ENCODE measurements at places on chromosomes 11 and 22. TPM values are rescaled to one million over a fixed set of nuclear protein-coding genes. Genes with fewer than 3 reads are reported as not detected.
A peak's percentile ranks its signal among the peaks of the same experiment; 100 is the strongest.

Gene MYO18B
- total RNA-seq = 0.31 TPM

GRCh38 chr22:23084453-23085350 is 14.4 kb downstream of the GNAZ start:
- no peak for DNase-seq

DNA sequence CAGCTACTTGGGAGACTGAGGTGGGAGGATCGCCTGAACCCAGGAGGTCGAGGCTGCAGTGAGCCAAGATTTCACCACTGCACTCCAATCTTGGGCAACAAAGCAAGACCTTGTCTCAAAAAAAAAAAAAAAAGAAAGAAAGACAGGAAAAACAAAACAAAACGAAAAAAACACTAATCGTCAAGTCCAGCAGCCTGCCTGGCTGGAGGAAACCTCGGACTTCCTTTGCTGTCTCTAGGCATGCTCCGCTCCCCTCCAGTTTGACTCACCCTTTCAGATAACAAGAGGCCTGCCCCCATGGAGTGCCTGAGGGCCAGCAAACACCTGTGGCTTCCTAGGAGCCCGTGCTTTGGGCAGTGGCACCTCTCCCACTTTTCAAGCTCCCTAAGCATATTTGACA is 28.8 kb upstream of the CHKA start:
- no peak for DNase-seq

Gene PPP2R1B
- total RNA-seq = 17.9 TPM

Gene GNAZ
- 192 TPM for total RNA-seq

DNA sequence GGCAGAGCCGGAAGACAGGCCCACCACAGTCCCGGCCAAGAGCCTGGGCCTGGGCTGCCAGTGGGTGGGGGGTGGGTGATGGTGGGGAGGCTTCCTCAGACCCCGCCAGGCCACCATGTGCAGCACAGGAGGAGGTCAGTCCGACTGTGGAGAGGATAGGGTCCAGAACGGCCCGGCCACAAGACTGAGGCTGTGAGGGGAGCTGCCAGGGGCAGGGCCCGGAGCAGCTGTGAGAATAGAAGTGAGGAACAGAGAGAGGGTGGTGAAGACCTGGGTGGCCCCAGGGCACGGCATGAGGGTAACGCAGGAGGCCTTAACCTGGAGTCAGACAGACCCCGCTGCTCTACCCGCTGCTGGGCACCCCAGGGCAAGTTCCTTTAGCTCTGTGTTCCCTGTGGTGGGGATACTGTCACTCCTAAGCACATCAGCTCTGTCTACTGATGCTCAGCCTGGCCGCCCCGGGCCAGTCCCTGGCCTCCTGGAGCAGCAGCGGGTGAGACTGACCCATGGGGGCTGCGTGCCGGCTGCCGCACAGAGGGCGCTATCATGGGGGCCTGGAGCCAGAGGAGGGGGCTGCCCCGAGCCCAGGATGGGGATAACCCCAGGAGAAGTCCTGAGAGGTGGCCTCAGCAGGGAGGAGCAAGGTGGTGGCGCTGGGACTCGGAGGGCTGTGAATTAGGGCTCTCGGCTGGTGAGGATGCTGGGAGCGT is 1.7 kb downstream of the FERMT3 start:
- DNase-seq = no peak

GRCh38 chr22:40499209-40499623 is 128.8 kb downstream of the SGSM3 start:
- DNase-seq = no peak

GRCh38 chr22:26476705-26477340 is 6.8 kb downstream of the HPS4 start:
- no peak for DNase-seq

DNA sequence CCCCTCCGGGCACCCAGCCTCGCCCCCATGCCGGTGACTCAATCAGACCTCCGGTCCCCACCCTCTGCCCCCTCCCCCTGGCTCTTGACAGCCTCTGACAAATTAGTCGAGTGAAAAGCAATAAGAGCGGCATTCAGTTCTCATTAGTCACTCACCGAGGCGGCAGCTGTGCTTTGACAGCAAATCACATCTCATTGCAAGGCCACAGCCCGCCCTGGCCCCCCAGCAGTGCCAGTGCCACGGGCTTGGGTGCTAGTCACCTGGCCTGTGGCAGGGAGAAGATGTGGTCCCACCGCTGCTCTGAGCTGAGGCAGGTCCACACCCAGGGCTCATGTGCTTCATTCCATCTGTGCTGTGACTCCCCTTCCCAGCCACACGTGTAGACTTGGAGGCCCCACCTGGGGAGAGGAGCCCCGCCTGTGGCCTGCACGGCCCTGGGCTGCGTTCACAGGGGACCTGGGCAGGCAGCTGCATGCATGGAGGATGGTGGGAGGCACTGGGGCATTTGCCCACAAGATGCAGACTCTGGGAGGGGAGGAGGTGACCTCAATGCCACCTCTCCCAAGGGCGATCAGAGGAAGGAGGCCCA is 7.4 kb upstream of the TH start:
- no peak for DNase-seq

Gene KCTD14
- 0.78 TPM for total RNA-seq

GRCh38 chr11:9574622-9575259 is 1.3 kb downstream of the WEE1 start:
- DNase-seq = no peak

DNA sequence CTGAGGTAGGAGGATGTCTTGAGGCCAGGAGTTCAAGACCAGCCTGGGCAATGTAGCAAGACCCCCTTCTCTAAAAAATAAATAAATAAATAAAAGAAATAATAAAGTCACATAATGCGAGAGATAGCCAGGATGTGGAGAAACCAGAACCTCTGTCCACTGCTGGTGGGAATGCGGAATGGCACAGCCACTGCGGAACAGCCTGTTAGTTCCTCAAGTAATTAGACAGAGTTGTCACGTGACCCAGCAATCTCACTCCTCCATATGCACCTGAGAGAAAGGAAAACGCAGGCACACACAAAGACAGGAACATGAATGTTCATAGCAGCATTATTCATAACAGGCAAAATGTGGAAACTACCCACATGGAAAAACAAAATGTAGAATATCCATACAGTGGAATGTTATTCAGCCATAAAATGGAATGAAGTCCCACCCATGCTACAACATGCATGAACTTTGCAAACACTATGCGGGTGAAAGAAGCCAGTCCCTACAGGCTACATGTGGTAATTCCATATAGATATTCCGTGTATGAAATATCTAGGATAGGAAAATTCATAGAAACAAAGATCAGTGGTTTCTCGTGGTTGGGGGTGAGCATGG is 27.4 kb downstream of the LIF start:
- DNase-seq = no peak

Gene NXPE2
- total RNA-seq = 0.78 TPM

DNA sequence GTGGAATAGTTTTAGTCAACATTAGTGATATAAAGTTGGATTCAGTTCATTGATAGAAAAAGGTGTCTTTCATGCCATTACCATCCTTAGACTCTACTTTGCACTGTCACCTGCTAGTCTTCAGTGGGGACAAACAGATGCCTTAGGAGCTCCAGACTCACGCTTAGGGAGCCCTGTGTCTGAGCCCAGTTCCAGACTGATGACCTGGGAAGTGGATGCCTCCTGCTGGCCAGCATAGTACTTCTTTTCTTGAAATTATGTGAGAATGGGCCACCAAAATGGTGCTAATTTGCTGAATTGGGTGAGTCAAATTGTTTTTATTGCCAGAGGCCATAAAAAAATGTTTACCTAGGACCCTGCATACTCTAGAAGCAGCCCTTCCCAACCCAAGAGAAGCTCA is 53.9 kb downstream of the NOX4 start:
- no peak for DNase-seq

Gene PHETA2
- 3.0 TPM for total RNA-seq

DNA sequence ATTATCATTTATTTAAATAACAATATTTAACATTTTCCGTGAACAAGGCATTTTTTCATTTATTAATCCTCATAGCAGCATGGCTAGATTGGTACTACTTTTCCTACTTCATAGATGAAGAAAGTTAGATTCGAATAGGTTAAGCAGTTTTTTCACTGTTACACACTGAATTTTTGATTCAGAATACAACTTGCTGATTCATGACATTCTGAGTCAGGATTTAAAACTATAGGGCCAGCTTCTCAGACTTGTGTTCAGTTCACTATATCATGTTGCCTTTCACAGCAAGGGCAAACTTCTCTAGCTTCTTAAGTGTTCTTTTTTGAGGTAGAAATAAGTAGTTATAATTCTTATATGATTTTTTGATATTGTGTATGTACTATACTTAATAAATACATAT is 31.5 kb downstream of the CYP2R1 start:
- DNase-seq = no peak

GRCh38 chr11:45853332-45854219 is 6.3 kb downstream of the CRY2 start:
- peak; percentile 55 for DNase-seq

Gene GAL
- total RNA-seq = not detected

DNA sequence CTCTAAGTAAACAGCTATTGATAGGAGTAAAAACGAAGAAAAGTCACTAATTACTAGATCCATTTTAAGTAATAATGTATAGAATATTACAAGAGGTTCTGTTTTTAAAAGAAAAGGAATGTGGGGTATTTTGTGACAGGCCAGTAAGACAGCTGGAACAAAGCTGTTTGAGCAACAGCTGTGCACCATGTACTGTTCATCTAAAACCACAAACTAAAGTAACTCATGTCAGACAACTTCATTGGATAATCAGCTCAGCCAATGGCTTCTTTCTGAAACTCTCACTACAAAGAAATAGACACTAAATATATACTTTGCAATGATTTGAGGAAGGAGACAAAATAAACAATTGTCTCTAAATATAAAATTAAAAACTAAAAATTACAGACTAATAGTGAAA is 16.1 kb downstream of the RRAS2 start:
- no peak for DNase-seq

DNA sequence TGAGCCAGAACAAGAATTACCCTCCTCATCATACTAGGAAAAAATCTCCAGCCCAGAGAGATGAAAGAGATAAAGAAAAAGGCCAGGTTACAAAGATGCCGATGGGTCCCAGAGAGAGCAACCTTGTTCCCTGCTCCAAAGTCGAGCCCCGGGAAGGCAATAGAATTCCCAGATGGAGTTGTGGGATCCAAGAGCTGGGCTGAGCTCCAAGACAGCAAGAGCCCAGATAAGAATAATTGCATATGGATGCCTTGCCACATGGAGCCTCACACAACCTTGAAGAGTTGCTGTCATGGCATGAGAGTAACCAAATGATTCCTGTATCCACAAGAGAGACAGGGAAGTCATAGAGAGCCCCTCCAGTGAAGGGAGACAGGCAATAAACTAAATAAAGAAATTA is 30.9 kb downstream of the IL10RA start:
- no peak for DNase-seq

DNA sequence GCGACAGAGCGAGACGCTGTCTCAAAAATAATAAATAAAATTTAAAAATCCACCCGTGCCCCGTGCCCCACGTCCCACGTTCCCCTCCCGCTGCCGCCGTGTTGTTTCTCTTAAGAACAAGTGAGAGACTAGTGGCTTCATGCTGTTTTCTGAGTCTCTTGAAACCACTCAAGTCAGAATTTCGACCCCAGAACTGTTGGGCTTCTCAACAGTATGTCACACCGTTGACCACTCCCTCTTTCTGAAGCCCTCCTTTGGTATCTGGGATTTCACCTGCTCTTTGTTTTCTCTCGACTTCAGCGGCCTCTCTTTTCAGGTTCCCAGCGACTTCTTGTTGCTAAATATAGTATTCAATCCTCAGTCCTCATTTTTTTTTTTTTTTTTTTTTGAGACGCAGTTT is 974 bp downstream of the PPIL2 start:
- DNase-seq = no peak

DNA sequence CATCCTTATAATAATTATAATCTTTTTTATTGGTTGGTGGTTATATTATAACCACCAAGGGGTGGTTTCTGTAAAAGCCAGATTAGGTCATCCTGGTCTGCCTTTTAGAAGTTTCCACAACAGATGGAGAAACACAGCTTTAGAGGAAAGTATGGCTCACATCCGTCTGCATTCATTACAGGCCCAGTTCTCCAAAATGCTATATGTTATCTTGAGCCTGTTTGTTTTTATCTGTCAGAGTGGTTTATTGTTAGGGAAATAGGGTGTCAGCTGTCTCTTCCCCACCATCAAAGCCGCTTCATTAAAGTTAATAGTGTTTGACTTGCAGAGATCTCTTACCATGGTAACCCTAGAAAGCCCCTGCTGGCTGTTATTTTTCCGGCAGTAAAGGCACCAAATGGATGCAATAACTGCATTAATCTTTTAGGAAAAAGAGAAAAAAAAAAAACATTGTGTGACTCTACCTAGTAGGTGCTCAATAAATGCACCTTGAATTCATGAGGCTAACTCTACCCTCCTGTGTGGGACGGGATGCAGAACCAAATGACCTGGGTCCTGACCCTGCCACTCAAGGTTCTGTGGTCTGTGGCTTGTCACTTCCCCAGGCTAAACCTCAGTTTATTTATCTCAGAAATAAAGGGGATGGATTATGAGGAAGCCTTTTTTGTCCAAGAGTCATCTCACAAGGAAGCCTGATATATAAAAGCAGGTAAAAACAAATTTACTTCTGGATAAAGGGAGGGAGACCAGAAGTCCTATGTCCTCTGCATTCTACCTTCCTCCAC is 118.3 kb downstream of the WT1 start:
- no peak for DNase-seq

- no peak for DNase-seq
Observed at GRCh38 chr22:27514601-27515523, 286.7 kb downstream of the MN1 start.

DNA sequence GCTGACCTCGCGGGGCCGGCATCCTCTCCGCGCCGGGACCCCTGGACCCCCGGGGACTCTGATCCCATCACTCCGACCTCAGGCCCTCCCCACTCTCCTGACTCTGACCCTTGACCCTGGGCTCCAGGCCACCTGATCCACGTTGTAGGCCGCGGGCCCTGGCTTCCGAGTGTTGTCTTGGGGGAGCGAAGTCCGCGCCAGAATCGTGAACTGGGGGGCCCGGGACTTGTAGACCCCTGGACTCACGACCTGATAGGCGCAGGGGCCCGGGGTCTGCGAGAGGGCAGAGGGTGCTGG is 716 bp upstream of the TYMP start:
- no peak for DNase-seq

DNA sequence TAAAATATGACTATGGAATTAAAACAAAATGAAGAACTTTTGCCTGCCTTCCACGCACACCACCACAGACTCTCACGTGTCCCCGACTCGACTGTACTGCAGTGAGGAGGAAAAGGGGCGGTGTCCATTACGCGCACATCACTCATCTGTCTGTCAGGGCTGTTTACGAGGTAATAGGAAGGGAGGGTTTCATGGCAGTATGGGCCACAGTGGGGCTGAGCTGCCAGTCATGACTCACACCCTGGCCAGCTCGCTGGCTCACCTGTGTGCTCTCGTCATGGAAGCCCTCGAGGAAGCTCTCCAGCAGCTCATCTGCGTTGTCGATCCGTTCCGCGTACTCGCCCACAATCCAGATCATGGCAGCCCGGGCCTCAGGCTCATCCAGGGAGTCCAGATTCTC is 33.5 kb upstream of the RASL10A start:
- no peak for DNase-seq

Gene SCGB1A1
- total RNA-seq = not detected
